ENCODE measurements at places on chromosomes 7 and 10.

DNA sequence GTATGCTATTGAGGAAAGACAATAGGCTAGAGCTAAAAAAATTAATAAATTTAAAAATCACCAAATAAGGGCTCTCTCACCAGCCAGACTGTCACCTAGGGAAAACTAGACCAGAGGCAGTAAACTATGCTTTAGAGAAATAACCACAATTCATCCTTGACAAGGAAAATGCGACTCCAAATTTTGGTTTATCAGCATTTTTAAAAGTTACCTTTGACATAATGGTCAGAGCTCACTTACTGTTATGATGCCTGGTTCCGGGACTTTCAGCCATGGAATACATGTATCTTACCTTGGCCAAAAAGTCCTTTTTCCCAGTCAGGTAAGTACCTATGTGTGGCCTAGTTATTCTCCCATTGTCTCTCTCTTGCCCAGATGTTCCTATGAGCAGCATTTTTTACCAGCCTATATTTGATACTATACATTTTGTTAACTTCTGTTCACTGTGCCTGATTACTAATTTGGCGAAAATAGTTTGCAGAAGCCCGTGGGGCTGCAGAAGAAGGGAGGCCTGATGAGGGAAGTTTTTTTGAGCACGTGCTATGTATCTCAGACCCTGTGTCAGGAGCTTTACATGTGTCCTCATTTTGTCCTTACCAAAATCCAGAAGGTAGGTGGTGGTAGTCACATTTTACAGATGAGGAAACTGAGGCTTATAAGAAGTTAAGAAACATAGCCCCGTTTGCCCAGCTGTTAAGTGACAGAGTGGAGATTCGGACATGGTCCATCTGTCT, 149.7 kb downstream of the CELF2 start:
- DNase-seq: no peak

GRCh38 chr10:6390213-6390845, 187.6 kb downstream of the PFKFB3 start:
- DNase-seq: no peak

GRCh38 chr10:117710181-117710798, 167.7 kb downstream of the EMX2 start:
- DNase-seq: no peak

- DNase-seq: no peak
Measured at GRCh38 chr7:17302575-17303142, 4.2 kb downstream of the AHR start.

DNA sequence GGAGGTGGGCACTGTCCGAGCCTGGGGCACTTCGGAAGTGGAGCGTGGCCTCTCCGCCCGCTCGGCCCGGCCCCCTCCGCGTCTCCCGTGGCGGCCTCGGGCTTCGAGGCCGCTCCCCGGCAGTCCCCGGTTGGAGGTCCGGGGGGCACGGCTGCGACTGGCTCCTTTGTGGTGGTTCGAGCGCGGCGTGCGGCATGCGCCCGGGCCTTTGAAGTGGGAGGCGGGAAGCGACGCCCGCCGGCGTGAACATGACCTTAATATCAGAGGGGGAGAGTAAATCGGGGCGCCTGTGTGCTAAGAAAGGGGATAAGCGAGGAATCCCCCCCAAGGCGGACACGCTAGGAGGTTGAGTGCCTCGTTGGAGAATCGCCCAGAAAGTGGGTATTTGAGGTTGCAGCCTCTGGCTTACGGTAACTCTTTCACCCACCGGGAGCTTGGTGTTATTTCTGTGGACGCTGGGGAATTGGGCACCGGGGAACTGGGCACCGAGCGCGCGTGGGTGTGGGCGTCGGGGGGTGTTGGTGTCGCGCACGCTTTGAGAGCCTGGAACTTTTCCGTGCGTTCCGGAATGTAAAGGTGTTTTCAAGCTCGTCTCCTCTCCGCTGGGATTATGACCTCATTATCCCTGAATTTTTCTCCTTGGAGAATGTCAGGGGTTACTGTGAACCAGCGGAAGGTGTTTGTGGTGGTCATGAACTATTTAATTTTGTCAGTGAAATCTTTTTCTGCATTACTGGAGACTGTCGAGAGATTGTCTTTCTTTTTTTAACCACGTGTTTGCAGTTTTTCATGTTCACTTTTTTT, 660 bp downstream of the SUV39H2 start:
- peak; percentile 26 for DNase-seq

- DNase-seq: no peak
Measured at GRCh38 chr7:23380556-23380955, 81.4 kb downstream of the MALSU1 start.

DNA sequence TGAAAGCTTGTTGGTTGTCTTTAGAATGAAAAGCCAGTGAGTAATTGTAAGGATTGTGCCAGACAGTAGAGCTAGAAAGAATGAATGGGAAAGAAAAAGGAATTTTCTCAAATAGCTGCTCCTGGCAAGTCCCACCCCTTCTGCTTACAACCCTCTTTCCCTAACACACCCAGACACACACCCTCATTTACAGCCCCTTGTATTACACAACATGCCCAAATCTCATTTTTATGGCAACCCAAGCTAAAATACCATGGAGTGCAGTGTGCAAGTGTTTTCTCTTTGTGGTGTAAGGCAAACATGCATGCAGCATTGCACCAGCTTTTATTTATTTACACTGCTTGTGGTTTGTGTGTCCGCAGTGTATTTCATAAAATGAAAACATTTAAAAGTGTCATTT, 1.5 kb downstream of the PRKAR2B start:
- no peak for DNase-seq

DNA sequence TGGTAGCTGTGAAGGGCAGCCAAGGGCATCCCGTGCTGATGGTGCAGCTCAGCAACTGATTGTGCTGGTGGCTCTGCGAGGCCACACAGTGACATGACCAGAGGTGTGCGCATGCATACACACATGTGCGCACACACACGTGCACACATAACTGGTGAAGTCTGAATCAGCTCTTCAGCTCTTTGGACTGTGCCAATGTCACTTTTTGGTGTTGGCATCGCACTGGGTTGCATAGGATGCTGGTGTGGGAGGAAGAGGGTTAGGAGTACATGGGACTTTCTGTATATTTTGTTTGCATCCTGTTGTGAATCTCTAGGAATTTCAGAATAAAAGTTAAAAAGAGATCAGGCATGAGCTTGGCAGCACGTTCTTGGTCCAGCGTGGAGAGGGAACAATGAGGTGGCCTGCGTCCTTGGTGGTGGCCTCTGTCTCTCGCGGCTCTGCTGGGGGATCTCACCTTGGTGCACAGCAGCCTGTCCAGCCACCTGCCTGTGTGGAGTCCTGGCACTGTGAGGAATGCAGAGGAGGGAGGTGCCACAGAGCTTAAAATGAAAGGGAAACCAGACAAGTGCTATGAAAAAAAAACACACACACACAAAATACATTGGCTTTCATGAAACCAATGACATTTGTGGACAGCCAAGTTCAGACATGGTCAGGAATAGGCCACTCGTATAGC, 124.0 kb downstream of the TRRAP start:
- no peak for DNase-seq

DNA sequence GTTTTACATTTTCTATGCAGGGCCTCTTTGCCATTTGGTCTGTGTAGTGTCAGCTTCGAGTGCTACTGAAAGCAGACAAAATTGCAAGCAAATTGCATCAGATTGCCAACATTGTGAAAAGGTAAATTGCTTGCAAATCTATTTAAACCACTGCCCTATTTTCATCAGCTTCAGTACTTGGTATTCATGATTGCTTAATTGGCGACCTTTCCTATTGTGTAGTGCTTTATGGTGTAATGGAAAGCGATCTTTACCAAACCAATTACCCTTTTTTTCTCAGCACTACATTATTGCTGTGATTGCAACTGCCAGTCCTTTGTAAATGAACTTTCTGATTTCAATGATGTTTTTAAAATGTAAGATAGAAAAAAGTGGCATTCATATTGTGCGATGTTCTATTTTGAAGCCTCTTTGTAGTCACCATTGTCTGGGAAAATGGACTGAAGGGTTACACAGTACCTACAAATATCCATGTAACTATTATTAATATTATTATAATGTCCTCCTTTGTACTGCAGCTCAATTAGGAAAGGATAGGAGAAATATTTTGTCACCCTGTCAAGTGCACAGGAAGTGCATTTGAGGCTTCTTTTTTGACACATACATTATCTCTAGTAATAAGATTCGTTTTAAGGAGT, 177.7 kb upstream of the SP8 start:
- no peak for DNase-seq

GRCh38 chr10:84845628-84846261, 517.4 kb downstream of the CCSER2 start:
- no peak for DNase-seq

DNA sequence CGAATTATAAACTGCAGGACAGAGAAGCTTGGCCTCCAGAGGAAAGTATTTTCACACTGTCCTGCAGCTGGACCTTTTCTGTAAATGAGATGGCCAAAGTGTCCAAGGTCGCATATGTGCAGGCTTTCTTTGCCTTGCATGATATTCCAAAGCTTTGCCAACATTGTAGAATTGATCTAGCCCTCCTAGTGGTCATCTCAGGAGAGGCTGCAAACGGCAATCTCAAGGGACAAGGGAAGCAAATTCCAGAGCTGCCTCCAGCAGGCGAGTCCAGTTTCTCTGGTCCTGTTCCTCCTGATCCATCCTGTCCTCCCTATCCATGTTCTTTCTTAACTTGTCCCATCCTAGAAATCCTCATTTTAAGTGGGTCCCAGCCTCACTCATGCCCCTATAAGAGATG, 373.4 kb upstream of the PCDH15 start:
- DNase-seq: no peak

DNA sequence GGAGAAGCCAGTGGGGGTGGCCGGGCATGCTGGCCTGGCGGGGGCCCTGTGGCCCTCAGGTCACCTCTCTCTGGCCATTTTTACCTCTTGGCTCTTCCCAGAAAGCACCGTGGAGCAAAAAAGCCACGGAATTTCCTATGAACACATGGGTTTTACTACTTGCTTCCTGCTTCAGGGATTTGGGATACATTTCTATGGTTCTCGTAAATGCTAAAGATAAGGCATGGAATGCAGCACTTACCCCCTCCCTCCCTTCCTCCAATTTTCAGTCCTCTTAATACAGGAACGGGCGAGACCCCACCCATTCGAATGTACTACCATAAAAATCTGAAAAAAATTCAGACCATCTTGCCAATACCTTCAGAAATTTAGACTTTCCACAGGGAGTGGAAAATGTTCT, 279.7 kb downstream of the ARHGAP12 start:
- DNase-seq: no peak

DNA sequence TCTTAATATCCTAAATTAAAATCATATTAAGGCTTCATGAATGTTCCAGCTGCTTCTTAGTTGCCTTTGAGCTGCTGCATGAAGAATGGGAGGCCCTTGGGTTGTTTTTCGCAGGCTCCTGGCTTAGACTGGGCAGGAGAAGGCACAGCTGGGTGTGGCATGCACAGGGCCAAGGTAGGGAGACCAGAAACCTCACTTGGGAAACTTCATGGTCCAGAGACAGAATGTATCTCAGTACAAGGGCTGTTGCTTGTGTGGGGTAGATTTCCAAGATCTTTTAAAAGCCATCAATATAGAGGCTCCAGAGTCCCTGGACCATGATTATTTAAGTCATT, 49.9 kb downstream of the BUB3 start:
- no peak for DNase-seq

- DNase-seq: no peak
Measured at GRCh38 chr7:69166979-69167516, 431.2 kb upstream of the AUTS2 start.

DNA sequence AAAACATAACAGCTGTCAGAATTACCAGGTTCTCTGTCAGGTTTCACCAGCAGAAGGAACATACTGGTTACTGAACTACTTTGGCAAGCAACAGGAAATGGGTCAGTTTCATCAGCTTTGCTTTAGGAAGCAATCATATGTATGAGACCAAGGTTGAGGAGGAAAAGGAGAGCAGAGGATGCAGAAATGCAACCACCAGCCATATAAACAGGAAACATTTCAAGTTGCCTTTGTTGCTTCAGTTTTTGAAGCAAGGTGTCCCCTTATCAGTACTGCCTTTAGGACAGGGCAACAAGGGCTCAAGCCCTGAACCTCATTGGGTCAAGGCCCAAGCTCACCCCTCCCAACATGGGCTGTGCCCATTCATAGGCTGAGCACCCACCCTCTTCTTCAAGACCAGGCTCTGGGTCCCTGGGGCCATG, 10.2 kb downstream of the HIPK2 start:
- DNase-seq: peak; percentile 32

DNA sequence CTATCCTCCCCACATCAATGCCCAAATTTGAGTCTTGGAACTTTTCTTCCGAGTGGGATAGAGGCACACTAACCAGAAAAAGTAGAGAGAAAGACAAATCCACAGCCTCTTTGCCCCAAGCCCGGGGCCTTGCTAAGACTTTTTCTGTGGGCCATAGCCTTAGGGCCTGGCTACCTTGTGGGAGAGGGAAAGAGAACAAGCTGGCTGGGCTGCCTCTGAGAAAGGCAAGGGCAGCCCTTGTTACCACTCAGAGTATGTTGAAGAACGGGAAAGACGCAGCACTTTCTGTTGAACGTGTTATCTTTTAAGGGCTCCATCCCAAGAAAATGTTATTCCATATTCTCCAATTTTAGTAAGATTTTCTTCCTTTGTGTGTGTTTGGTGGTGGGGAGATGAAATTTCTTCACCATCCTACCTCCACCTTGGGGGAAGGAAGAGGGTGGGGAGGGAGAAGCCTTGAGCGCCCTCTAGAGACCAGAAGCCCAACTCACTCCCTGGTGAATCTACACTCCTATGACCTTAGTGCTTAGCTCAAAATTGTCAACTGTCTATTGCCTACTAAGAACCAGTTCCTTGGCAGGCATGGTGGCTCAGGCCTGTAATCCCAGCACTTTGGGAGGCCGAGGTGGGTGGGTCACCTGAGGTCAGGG, 3.9 kb upstream of the NRF1 start:
- peak; percentile 24 for DNase-seq

- no peak for DNase-seq
Measured at GRCh38 chr10:3869036-3869435, 84.0 kb upstream of the KLF6 start.

- no peak for DNase-seq
Measured at GRCh38 chr10:132995909-132996602, 53.7 kb upstream of the CFAP46 start.

DNA sequence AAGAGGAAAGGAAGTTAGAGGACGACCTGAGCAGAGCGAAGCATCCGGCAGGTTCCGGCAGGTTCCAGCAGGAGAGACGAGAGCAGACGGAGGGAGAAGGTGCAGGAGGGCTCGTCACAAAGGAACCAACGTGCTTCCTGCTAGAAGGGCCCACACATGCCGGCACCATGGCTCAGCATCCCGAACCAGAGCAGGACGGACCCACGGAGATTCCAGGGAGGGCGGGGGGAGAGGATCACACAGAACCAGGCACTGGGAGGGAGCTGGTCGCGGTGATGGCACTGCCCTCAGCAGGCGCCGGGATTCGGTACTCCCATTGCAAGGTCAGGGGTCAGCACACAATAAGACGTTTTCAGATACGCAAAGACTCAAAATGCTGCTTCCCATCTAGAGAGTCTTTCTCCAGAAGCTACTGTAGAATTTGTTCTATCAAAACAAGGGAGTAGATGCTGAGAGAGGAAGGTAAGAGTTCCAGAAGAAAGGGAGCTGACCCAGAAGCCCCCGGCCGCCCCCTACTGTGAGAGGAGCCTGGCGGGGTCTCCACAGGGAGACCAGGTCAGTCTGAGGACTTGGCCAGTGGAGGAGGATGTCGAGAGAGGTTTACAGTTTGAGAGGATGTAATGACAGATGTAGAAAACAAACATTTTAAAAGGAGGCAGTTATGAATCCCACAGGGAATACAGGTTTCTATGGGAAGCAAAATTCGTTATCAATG, 23.6 kb upstream of the PWWP2B start:
- no peak for DNase-seq

- peak; percentile 27 for DNase-seq
Measured at GRCh38 chr7:102404005-102404861, 8.1 kb downstream of the PRKRIP1 start.
